Urinary bladder (tissue), 4 donors: ENCODE measurements at places on chromosomes 12 and 14.

DNA sequence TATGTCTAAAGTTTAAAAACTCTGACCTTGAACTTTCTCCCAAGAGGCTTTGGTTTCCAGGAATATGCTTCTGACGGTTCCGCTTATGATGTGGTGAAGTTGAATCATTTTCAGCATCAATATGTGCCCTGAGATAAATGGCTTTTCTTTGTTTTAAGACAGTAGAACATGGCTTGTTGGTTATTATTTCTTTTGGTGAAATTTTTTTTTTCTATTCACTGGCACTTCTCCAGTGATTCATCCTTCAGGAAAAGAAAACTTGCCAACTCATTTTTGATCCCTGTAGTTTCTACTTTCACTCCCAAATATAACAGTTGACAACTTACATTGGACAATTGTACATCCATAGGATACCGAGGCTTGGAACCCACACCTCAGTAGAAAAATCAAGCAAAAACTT is 1301.2 kb upstream of the FLRT2 start:
- DNase-seq = no peak

GRCh38 chr14:63467440-63468072 is 75.6 kb downstream of the PPP2R5E start:
- DNase-seq = no peak

DNA sequence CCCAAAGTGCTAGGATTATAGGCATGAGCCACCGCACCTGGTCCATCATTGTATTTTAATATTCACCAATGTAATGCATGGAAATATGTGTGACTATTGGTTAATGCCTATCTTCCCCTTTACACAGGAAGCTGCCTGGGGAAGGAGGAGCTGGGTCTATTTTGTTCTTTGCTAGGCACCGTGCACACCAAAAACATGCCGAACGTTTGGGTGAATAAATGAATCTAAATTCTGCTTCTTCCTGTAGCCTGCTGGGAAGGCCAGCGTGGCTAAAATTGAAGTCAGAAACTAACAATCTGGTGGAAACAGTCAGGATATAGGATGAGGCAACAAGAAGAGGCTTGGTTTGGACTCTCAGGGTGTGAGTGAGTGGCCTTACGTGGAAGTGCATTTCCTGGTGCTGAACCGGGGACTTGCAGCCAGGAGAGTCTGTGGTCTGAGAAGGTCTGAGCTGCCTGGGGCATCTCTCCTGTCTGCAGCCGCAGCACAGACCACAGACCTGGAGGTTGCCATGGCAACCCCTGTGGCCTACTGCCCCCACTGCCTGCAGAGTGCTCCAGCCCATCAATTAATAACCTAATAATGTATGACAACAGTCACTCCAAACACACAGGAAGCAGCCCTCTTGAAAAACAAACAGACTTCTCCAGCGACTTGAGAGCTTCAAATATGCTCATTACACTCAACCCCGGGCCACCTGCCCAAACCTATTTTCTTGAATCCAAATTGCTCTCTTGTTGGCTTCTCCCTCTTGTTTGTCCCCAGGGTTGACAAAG is 5.5 kb upstream of the GPR68 start:
- DNase-seq = no peak

DNA sequence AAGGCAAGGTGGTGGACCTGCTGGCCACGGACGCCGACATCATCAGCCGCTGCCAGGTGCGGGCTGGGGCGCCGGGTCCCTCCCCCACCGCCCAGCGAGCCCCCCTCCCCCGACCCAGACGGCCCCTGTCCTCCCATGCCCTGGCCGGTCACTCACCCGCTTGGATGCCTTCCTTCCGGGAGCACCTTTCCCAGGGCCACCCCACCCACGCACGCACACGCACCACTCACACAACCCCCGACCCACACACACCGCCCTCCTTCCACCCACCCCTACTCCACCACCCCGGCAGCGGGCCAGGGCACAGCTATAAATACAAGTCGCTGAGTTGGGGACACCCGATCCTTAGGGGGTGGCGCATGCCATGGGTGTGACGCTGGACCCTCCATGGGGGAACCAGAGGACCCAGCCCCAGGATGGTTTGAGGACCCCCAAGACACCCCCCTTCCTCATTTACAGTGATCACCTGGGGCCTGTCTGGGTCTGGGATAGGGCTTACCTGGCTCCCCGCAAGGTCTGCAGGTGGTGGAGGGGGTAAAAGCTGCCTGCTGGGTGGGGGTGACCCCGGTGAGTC is 465 bp downstream of the ADSS1 start:
- DNase-seq = no peak

DNA sequence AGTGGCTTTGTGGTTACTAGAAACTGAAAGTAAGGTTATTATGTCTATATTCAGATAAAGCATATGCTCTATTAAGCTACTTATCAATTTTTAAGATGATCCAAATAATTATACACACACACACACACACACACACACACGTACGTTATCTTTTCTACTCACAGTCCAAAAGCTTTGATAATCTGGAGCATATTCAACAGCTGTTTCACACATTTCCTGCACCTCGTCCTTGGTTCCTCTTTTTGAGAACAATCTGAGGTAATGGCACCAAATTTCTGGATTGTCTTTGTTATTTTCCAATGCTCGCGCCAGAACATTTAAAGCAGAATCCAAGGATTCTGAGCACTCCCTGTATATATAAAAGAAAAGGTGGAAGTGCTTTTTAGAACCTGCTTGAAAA is 37.5 kb downstream of the ZFC3H1 start:
- DNase-seq = no peak

DNA sequence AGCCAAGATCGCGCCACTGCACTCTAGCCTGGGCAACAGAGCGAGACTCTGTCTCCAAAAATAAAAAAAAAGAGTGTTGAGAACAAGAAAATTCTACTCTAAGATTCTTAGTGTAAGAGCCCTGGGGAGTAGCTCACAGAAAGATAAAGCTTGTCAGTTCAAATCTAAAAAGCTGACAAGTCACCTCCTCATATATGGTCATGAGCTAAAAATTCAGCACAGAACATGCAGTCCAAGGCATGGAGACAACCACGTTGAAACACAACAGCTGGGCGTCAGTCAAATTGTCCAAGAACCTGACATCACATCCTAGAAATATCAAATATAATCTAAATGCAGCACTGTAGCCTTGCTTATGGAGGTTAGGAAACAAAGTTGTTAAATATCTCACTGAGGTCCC is 47.8 kb downstream of the CLIP1 start:
- DNase-seq = no peak

DNA sequence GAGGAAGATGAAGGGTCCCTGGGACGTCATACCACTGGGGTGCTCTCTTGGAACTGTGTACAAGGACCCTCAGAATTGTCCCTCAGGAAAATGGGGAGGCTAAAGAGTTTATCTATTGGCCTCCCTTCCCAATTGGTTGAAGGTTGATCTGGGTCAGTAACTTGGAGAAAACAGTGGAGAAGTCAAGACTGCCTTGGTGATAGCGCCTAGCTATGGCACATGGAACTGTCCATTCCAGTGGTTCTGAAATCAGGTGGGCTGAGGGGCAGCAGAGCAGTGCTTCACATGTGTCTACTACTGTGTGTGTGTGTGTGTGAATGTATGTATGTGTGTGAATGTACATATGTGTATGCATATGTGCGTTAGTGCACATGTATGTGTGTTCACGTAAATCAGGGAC is 316.1 kb downstream of the AACS start:
- no peak for DNase-seq

DNA sequence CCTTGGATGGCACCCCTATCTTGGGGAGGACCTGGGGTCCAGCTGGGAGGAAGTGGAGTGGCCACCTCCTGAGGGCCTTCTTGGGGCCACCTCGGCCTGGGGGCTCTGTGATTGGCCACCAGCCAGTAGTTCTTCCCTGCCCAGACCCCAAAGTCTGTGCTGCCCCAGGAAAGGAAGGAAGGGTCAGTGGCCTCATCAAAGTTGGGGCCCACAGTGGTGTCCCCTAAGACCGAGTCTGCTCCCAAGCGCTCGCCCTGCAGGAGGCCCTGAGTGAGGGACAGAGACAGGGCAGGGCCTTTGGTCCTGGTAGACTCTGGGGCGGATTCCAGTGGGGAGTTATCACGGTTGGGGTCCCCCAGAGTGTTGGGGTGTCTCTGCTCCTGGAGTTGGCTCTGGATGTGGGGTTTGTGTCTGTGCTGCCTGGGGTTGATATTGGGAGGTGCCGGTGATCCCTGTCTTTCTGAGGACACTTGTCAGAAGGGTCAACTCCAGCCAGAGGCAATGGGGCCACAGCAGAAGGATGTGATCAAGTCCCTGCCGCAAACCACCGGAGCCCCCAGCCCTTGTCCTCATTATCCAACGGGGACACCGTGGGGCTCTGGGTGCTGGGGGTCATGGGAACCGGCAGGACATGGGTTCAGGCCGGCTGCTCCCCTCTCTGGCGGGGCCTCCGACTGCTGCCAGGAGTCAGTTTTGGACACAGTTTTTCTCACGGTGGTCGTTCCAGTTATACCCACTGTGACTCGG is 364.3 kb downstream of the TMEM121 start:
- DNase-seq = no peak

DNA sequence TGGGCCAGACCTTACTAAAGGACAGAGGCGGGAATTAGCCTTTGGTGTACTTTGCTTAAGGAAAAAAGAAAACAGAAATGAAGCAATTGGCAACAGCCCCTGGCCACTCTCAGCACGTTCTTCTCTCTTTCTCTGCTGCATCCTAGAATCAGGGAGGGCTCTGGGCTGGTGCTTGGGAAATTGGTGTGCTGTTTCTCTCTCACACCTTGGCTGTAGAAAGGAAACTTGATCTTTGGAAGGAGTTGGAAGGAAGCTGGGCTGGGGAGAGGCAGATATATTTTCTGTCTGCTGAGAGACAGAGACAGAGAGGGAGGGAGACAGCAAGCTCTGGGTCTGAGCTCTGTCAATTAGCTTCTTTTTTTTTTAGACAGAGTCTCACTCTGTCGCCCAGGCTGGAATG is 27.4 kb downstream of the NOS1 start:
- DNase-seq = no peak

DNA sequence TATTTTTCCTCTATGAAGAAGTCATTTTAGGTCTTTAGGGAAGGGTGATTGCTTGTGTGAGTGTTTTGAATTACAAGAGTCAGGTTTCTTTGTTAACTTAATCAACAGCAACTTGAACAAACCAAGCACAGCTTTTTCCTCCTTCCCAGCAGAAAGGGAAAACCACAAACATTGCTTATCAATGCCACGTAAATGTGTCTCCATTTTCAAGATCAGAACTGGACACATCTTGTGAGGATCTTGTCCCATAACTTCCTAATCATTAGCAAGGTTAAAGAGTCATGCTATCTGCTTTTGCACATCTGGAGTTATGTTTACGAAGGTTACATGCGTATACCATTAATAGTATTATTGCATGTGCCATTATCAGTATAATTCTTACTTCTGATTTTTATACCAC is 248.0 kb upstream of the FLRT2 start:
- no peak for DNase-seq

DNA sequence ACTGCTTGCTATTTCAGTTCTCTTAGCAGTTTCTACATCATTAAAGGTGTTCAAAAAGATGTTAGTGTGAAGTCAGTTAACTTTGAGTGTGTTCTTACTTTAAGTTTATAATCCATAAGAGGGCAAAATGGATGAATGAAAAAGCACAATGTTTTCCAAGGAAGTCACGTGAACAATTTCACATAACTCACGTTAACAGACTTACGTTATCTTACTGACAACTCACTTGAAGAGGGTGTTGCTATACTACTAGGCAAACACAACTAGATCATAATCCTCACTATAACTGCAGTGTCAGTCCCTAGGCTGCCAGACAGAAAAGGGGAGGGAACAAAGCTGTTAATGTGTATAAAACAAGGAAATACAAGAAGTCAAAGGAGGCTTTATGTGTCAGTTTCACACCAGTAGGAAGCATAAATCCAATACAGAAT is 6.4 kb downstream of the SLC2A13 start:
- DNase-seq = no peak

DNA sequence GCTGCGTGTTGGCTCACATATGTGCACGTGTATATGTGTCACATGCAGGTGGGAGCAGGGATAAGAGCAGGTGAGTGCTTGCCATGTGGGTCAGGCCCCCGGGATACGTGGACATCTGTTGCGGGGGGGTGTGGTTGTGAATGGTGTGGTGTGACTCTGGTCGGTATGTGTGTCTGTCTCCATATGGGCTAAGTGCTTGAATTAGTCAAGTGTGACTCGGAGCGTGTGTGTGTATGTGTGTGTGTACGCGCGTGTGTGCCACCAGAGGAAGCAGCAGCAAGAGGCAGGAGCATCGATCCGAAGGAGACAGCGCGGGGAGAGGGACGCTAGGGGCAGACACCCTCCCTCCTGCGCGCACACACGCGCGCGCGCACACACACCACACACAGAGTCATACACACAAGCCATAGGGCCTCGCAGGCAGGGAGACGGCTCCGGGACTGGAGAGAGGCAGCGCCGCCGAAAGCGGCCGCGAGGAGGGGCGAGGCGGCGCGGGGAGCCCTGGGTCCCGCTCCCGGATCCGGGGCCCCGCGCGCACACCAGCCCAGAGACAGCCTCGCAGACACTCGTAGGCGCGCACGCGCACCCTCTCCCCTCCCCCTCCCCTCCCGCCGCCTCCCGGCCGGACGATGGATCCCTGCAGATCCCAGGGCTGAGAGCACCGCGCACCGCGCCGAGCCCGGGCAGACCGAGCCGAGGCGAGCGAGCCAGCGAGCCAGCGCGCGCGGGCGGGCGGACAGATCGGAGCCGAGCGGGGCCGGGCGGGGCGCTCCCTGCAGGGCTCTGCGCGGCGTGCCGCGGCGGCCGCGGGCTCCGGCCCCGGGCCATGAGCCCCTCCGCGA is at the start of gene ASIC1:
ASIC1 (plus strand) TSS at position 597 of the 842 bp plus-strand sequence. CDS start 1,171 bp downstream, outside the sequence.
- no peak for DNase-seq

- DNase-seq = no peak
Observed at GRCh38 chr12:6178981-6179761, 21.0 kb upstream of the CD9 start.

- DNase-seq = no peak
Observed at GRCh38 chr14:52325126-52325525, 11.0 kb downstream of the PTGER2 start.

GRCh38 chr14:30142216-30142615 is 214.6 kb upstream of the PRKD1 start:
- DNase-seq = no peak

DNA sequence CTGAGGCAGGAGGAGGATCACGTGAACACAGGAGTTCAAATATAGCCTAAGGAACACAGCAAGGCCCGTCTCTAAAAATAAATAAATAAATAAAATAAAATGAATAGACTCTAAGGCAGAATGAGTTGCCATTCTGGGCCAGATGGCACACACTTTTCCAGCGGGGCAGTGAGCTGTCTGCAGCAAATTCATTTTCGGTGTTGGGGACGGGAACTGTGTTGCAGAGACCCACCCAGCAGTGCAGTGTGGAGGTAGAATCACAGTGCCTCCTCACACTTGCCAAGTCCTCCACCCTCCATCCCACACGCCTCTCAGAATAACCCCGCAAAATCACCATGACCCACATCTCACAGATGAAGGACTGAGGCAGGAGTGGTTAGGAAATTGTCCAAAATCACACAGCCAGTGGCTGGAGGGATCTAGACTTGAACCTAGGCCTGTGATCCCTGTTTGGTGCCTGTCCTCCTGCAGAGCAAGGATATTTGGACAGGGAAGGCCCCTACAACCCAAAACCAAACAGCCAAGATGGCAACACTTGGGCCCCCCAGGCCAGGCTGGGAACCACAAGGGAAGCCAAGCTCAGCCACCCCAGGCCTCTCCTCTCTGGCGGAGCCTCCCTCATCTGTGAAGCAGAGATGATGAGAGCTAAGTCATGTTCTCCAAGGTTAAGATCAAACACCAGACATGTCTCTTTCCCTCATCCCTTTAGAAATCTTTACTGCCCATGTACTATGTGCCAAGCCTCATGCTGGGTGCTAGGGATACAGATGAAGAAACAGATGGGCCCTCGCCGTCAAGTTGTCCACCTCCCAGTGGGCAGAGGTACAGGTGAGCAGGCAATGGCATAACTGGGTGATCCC is 152.7 kb downstream of the DPF3 start:
- DNase-seq = no peak
